ENCODE measurements at places on chromosomes 2 and 18. TPM values are rescaled to one million over a fixed set of nuclear protein-coding genes. Genes with fewer than 3 reads are reported as not detected.

Gene SCN2A
- polyA plus RNA-seq, result not detected

GRCh38 chr2:174444761-174445160, 42.1 kb downstream of the GPR155 start:
- no peak overlapping the region for H3K27ac ChIP-seq
- no peak overlapping the region for H3K4me3 ChIP-seq
- no peaks in the 10 kb centered on the region for H3K4me1 ChIP-seq
- peaks cover 27% of the 10 kb centered on the region for H3K36me3 ChIP-seq
- H3K27me3 ChIP-seq, result no peaks in the 10 kb centered on the region

DNA sequence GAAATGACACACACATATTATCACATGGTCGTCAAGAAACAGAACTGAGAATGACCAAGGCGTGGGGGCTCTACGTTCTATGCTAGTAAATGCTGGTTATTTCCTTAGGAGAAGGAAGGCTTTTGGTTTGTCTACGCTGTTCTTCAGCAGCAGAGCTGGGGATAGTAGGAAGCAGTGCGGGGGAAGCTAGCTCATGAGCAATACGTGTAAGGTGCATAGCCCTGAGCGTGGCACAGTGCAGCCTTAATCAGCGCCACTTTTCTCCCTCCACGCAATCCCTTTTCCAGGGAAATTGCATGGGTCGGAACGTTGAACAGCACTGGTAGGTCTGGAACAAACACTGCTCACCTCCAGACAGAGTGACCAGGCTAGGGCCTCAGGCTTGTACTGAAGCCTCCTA, 199.6 kb upstream of the FBXO11 start:
- H3K27me3 ChIP-seq, result no peaks in the 10 kb centered on the region
- H3K4me1 ChIP-seq, result peaks cover 12% of the 10 kb centered on the region
- no peaks in the 10 kb centered on the region for H3K36me3 ChIP-seq
- no peak overlapping the region for H3K4me3 ChIP-seq

- no peak overlapping the region for H3K4me3 ChIP-seq
- H3K36me3 ChIP-seq, result no peaks in the 10 kb centered on the region
- peak; percentile 22 for DNase-seq
- no peaks in the 10 kb centered on the region for H3K4me1 ChIP-seq
- no peak overlapping the region for H3K27ac ChIP-seq
- no peaks in the 10 kb centered on the region for H3K27me3 ChIP-seq
Measured at GRCh38 chr2:232492236-232492848, 4.7 kb upstream of the ECEL1 start.

All from CD8-positive, alpha-beta memory T cell (primary cell).